Esophagus muscularis mucosa (tissue), 4 donors: ENCODE measurements at places on chromosomes 2 and 18. TPM values are rescaled to one million over a fixed set of nuclear protein-coding genes. Genes with fewer than 3 reads are reported as not detected.

UGT1A8 gene
- not detected for total RNA-seq

GREB1L gene
- total RNA-seq = 14.5 TPM

SCTR gene
- not detected for total RNA-seq

COL3A1 gene
- 182 TPM for total RNA-seq

AKAIN1 gene
- total RNA-seq = not detected

DSG1 gene
- total RNA-seq = not detected

CHRND gene
- total RNA-seq = not detected

MDH1B gene
- total RNA-seq = 0.19 TPM

SPEG gene
- 115 TPM for total RNA-seq

PASK gene
- total RNA-seq = 1.5 TPM

- DNase-seq = no peak
These were observed 37.7 kb downstream of the RPIA start for GRCh38 chr2:88729061-88729745.

GRCh38 chr2:209696836-209697711 lies 74.6 kb upstream of the UNC80 start:
- DNase-seq = no peak

DNA sequence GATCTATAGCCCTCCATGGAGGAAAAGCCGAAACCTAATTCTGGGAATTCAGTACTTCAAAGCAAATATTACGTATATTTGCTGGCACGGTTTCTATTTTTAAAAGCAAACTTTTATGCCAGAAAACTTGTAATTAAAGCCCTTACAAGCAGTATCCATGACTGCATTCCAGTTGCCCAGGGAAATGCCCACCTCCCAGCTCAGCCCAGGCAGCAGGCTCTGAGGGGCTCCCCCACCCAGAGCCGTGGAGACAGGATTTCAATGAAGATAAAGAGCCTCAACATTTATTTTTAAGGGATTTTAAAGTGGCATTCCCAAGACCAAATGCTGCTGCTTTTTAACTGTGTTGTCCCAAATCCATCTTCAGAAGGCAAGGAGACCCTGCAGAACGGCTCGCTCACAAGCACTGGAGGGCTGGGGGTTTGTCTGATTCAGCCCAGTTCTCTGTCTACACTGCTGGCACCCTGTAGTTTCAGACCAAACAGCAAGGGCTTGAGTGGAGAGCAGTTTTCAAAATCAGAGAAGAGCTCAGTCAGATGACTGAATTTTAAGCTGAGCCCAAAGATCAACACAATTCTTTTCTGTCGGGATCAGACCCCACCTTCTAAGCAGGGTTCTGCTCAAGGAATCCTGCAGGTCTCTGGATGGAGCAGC lies 105.1 kb downstream of the KCNF1 start:
- DNase-seq = no peak

GRCh38 chr2:190467575-190468083 lies 59.5 kb downstream of the MFSD6 start:
- no peak for DNase-seq

- DNase-seq = no peak
These were observed 11.8 kb upstream of the LHCGR start for GRCh38 chr2:48767330-48767729.

GRCh38 chr18:12321333-12321732 lies 13.3 kb downstream of the TUBB6 start:
- DNase-seq = no peak

DNA sequence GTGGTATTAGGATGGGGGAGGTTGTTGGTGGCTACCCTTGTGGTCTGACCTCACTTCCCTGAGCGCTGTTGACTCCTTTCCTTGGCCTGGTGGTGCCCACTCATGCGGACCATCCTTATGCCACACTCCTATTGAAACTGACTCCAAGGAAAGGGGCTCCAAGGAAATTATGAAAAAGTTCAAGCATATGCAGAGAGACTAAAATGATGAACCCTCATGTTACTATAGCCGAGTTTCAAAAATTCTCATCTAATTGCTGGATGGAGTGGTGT lies 96.2 kb upstream of the STPG4 start:
- no peak for DNase-seq

GRCh38 chr2:212117926-212118325 lies 420.7 kb downstream of the ERBB4 start:
- DNase-seq = no peak

DNA sequence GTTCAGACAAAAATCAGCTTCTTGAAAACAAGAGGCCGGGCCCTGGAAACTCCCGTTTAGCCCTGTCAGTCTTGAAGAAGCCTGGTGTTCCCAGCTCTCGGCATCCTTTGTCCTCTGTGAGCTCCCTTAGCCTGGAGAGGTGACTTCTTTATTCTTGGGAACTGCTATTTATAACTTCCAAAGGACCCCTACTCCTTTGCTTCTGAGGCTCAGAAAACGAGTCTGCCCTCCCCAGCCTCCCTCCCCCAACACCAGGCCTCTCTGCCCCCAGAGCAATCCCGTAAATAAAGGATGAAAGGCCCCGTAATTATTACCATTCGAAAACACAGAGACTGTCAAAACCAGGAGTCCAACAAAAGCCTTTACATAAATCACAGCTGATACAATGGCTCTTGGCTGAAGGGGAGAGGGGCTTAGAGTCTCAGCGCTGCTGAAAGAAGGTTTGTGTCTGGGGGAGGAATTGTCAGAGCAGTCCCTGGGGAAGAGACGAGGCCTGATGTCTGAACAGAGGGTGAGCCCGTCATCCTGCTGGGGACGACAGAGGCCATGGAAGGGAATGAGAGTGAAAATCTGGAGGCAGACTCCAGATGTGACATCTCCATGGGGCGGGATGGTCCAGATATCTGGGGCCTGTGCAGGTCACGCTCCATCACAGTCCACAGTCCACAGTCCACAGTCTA lies 283.0 kb downstream of the MYCN start:
- no peak for DNase-seq

- DNase-seq = no peak
These were observed 13.7 kb upstream of the FAHD2A start for GRCh38 chr2:95388856-95389244.

DNA sequence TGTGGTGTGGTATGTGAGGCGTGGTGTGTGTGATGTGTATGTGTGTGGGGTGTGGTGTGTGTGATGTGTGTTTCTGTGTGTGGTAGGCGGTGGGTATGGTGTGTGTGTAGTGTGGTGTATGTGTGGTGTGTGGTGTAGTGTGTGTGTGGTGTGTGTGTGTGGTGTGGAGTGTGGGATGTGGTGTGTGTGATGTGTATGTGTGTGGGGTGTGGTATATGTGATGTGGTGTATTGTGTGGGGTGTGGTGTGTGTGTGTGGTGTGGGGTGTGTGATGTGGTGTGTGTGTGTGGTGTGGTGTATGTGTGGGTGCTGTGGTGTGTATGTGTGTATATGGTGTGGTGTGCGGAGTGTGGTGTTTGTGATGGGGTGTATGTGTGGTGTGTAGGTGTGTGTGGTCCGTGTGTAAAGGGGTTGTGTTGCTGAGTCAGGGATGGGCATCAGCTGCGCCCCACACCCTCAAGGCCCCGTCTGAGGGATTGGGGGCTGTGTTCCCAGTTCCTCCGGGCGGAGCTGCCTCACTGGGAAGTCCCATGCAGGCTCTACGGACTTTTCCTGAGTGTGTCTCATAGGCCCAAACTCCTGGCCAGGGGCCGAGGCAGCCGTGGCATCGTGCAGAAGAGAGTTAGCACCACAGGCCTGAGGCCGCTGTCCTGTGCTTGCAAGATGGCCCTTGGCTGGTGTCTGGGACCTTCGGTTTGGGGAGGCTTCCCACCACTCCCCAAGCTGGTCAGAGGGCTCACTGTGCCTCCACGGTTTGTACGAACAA lies 18.2 kb upstream of the ARL4C start:
- DNase-seq = no peak

DNA sequence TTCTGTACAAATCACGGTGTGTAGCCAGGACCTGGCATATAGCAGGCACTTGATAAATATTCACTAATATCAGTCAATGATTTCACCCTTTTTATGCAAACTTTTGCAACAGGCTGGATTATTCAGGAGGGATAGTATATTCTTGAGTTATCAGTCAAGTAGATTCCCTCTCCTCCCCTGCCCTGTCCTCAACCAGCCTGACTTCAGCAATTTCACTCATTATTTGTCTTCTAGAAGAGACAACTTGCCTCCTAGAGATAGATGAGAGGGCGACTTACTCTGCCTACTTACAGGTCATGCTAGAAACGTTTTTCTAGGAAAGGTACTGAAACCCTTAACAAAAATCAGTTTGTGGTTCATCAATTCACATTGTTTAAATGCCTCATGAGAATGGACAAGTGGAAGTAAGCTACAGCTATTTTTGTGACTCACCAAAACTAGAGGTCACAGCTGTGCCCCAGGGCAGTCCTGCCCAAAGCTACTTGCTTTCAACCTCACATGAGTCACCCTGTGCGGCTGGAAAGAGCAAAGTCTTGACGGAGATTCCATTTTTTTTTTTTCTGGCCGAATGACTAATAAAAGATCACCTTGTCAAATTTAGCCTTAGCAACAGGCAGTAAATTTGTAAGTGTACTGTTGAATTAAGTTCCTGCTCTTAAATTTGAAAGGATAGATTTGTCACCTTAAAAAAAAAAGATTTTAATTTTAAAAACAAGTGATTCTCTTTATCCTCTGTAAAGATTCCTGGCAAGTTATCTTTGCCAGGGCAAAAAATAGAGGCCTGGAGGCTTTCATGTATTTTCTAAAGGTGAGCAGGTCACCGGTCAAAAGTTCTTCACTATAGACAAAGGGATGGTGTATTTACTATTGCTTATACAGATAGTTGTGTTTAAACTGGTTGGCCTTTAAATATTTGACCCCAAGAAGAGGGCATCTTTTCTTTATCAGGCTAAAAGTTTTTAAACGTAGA lies 109.0 kb upstream of the SLC35G4 start:
- no peak for DNase-seq

DNA sequence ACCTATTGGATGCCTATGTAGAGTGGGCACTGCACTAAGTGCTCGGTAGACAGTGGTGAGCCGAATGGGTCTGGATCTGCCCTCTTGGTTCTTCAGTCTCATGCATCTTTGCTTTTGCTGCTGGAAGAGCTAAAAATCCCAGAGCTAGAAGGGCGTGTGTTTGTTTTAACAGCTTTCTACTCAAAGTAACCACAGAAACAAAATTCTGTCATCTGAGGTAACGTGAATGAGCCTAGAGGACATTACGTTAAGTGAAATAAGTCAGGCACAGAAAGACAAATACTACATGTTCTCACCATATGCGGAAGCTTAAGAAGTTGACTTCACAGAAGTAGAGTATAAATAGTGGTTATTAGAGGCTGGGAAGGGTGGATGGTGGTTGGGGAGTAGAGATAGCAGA lies 119.8 kb downstream of the PLB1 start:
- no peak for DNase-seq

GRCh38 chr2:233085037-233085838 lies 25.1 kb downstream of the INPP5D start:
- DNase-seq = no peak
